ENCODE measurements at places on chromosomes 6 and 20. TPM values are rescaled to one million over a fixed set of nuclear protein-coding genes. Genes with fewer than 3 reads are reported as not detected.

Gene EPPIN
- total RNA-seq: not detected

Gene CAGE1
- not detected for total RNA-seq

Gene METTL24
- not detected for total RNA-seq

Gene SMLR1
- total RNA-seq: not detected

Gene LY6G6D
- total RNA-seq: not detected

Gene RUNX2
- total RNA-seq: 39.3 TPM

Gene MBOAT1
- total RNA-seq: 34.9 TPM

Gene TMEM170B
- total RNA-seq: 0.23 TPM

Gene FAM162B
- not detected for total RNA-seq

Gene TBCC
- total RNA-seq: 29.0 TPM

Gene CRISP1
- not detected for total RNA-seq

Gene RBM12
- total RNA-seq: 130 TPM

Gene ANKEF1
- total RNA-seq: 2.4 TPM

Gene VSX1
- not detected for total RNA-seq

Gene IMPG1
- not detected for total RNA-seq

Gene TSBP1
- not detected for total RNA-seq

Gene APOM
- 3.0 TPM for total RNA-seq
